Peyer's patch (tissue), 4 donors: ENCODE measurements at places on chromosomes 7 and 10. TPM values are rescaled to one million over a fixed set of nuclear protein-coding genes. Genes with fewer than 3 reads are reported as not detected.
A peak's percentile ranks its signal among the peaks of the same experiment; 100 is the strongest.

The VAX1 gene
- total RNA-seq = not detected

The NEBL gene
- total RNA-seq = 33.0 TPM

GRCh38 chr10:124415210-124415609, 3.5 kb downstream of the OAT start:
- DNase-seq = no peak

- DNase-seq = no peak
Observed at GRCh38 chr7:99204078-99204477, 3.8 kb downstream of the KPNA7 start.

The CCL24 gene
- total RNA-seq = 25.4 TPM

The CTAGE6 gene
- 1.5 TPM for total RNA-seq

The RBM28 gene
- total RNA-seq = 142 TPM

The CHN2 gene
- total RNA-seq = 125 TPM

DNA sequence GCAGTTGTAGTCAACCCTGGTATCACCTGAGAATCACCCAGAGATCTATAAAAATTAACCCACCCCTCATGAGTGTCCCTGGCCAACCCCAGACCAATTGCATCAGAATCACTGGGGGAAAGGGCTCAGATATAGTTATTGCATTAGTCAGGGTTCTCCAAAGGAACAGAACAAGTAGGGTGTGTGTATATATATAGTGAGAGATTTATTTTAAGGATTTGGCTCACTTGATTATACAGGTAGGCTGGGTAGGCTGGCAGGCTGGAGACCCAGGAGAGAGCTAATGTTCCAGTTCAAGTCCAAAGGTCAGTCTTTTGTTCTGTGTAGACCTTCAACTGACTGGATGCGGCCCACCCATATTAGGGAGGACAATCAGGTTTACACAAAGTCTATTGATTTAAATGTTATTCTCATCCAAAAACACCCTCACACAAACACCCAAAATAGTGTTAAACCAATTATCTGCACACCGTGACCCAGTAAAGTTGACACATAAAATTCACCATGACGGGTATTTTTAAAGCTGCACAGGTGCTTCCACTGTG, 372.9 kb upstream of the NFE2L3 start:
- DNase-seq = no peak

GRCh38 chr7:39504963-39505362, 61.2 kb upstream of the YAE1 start:
- no peak for DNase-seq

The GIMAP1 gene
- total RNA-seq = 7.4 TPM

DNA sequence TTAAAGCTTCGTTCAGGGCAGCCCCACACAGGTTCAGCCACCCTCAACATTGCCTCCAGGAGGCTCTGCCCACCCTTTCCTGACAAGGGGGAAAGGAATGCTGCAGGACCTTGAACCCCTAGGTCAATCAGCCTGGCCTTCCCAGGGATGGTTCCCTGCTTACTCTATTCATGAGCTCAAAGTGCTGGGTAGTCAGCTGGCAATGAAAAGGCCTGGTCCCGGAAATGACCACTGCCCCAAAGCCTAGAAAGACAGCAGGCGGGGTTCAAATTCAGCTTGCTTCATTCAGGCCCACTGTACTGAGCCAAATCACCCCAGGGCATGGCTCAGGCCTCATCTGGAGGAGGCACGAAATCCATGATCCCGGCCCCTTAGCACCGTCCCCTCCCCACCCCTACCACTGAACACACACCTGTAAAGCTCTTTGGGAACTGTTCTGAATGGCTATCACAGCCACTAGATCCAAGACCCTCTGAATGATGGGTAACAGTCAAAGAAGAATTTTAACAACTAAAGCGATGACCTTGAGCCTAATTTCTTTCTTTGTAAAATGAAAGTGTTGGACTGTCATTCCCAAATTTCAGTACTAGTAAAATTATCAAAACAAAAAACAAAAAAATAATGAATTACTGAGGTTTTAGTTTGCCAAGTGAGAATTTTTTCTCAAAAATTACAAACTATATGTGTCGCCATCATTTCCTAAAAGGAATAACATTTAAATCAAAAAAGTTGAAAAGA, 1.0 kb downstream of the URGCP start:
- peak; percentile 83 for DNase-seq

DNA sequence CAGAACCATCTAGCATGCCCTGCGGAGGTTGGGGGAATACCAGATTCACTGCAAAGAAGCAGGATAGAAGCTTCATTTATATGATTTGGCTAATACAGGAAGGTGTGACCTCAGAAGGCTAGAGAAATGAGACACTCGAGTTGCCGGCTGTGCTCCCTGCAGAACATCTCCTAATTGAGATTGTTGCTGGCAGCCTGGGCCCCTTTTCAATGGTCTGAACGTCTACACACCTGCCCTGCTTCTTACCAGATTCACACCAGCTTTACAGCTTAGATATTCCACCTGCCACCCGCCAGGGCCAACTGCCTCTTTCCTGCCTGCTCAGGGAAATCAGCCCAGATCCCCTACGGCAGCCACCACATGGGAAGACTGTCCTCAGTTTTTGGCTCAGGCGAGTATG, 475.3 kb upstream of the AUTS2 start:
- no peak for DNase-seq

DNA sequence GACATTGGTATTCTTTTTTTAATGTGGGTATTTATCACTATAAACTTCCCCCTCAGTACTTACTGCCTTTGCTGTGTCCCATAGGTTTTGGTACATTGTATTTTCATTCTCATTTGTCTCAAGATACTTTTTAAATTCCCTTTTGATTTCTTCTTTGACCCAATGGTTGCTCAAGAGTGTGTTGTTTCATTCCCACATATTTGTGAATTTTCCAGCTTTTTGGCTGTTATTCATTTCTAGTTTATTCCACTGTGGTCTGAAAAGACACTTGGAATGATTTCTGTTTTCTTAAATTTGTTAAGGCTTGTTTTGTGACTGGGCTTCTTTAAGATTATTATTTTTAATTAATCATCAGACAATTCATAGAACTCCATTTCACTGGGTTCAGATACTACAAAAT, 105.0 kb downstream of the EPC1 start:
- no peak for DNase-seq

The ELAPOR2 gene
- 6.4 TPM for total RNA-seq

GRCh38 chr7:79420464-79420863, 33.0 kb downstream of the MAGI2 start:
- DNase-seq = no peak

The PTF1A gene
- not detected for total RNA-seq

The TBXAS1 gene
- 227 TPM for total RNA-seq

DNA sequence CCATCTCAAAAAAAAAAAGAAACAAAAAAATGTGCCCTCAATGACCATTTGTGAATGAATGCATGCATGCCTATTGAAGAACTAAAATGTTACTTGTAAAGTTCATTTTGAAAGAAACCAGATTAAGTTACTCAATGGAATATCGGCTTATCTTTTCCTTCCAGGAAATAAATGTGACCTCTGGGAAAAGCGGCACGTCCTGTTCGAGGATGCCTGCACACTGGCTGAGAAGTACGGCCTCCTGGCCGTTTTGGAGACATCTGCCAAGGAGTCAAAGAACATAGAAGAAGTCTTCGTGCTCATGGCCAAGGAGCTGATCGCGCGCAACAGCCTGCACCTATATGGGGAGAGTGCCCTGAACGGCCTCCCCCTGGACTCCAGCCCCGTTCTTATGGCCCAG, 21.9 kb downstream of the RAB19 start:
- DNase-seq = no peak

The PRSS1 gene
- not detected for total RNA-seq

DNA sequence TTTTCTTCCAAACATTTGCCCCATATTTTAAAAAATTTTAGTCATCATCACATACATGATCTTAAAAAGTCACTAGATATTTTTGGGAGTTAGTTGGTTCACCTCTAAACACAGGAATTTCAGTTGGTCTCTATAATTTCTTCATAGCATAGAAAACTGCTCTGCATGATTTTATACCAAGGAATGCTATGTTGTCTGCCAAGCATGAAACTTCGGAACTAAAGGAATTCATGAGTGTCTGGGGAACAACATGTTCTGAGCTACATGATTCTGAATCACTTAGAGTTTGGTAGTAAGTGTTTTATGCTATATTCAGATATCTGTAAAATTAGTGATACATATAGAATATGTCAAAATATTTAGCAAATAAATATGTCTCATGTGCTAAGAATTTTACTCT, 957.8 kb downstream of the GATA3 start:
- no peak for DNase-seq

DNA sequence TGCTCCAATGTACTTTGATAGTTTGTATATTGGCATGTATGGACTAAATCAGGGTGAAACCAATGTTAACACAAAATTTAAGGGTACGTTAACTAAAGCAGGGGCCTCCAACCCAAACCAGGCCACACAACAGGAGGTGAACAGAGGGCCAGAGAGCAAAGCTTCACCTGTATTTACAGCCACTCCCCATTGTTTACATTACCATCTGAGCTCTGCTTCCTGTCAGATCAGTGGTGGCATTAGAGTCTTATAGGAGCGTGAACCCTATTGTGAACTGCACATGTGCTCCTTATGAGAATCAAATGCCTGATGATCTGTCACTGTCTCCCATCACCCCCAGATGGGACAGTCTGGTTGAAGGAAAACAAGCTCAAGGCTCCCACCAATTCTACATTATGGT, 62.0 kb upstream of the SCIN start:
- no peak for DNase-seq

DNA sequence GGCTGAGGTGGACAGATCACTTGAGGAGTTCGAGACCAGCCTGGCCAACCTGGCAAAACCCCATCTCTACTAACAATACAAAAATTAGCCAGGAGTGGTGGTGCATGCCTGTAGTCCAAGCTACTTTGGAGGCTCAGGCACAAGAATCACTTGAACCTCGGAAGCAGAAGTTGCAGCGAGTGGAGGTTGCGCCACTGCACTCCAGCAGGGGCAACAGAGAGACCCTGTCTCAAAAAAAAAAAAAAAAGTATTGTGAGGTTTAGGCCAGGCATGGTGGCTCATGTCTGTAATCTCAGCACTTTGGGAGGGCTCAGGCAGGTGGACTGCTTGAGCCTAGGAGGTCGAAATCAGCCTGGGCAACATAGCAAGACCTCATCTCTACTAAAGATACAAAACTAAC, 16.0 kb downstream of the TET1 start:
- no peak for DNase-seq

- DNase-seq = no peak
Observed at GRCh38 chr10:61091531-61091930, 147.5 kb upstream of the RHOBTB1 start.

The NME8 gene
- not detected for total RNA-seq

DNA sequence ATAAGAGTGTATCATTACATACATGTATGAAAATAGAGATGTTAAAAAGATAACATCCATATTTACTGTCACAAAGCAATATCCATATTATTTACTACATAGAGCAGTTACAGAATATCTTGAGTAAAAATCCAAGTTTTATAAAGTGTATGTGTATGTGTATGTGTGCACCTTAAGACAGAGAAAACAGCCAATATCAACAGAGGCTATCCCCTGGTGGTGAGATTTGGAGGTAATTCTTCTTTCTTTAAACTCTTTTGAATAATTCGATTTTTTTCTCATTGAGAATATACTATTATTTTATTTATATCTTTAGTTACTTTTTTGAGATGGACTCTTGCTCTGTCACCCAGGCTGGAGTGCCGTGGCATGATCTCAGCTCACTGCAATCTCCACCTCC, 18.4 kb downstream of the TRDMT1 start:
- no peak for DNase-seq

DNA sequence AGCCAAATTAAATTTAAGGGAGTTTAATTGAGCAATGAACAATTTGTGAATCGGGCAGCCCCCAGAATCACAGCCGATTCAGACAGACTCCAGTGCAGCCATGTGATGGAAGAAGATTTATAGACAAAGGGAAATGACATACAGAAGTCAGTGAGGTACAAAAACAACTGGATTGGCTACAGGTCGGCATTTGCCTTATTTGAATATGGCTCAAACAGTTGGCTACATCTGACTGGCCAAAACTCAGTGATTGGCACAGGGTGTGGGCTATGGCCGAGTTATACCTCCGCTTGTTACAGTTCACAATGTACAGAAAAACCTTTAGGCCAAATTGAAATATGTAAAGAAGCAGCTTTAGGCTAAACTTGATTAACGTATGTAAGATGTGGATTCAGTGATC, 30.8 kb upstream of the EIF4H start:
- DNase-seq = no peak

DNA sequence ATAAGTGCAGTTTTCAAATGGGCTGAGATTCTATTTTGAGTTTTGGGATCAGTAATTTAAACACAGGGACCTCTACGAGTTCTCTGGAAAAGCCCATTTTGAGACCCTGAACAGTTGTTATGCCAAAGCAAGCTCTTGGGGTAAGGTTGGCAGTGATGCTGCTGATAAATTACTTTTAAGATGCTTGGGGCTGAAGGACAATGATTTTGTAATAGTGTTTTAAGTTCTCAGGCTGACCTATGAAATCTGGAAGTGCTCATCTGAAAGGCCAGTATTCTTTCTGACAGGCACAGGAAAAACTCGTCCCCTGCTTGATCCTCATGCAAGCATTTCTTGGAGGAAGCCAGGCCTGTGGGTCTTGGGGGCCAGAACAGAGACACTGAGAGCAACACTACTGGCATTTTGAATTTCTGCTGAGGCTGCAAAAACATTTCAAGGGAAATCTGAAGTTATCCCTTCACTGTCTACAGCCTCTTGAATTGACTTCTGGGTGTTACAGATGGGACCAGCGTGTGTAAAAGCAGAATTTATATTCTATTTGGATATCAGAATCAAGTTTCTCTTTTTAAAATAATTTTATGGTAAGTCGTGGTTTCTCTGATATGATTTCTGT, 79.7 kb downstream of the AUTS2 start:
- DNase-seq = no peak

DNA sequence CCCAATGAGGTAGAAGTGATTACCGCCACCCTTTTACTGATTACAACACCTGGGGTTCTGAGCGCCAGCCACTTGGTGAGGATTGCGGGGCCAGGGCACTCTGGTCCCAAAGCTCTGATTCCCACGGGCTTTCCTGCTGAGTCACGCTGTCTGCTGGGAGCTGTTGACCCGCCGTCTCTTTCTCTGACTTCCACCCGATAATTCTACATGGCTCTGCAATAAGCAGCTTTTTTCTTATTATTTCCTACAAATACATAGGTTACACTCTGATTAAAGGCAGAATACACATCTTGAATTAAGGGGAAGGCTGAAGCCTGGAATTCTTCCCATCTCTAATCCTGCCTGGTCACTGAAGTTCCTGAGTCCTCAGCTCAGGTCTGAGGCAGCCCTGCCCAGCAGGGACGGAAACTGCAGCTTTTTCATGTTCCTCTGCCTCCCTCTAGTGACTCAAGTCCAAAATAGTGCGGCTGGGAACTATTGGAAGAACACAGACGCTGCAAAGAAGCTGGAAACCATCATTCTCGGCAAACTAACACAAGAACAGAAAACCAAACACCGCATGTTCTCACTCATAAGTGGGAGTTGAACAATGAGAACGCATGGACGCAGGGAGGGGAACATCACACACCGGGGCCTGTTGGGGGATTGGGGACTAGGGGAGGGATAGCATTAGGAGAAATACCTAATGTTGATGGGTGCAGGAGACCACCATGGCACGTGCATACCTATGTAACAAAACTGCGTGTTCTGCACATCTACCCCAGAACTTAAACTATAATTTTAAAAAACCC, 178.3 kb downstream of the PRKCQ start:
- DNase-seq = peak; percentile 88
